Suprapubic skin (tissue), 4 donors: ENCODE measurements at places on chromosomes 3 and 15. TPM values are rescaled to one million over a fixed set of nuclear protein-coding genes. Genes with fewer than 3 reads are reported as not detected.

Gene GPR15
- not detected for total RNA-seq

Gene CLDN16
- 1.7 TPM for total RNA-seq

Gene MRAS
- 10.7 TPM for total RNA-seq

Gene TRPM1
- total RNA-seq, result 7.0 TPM

DNA sequence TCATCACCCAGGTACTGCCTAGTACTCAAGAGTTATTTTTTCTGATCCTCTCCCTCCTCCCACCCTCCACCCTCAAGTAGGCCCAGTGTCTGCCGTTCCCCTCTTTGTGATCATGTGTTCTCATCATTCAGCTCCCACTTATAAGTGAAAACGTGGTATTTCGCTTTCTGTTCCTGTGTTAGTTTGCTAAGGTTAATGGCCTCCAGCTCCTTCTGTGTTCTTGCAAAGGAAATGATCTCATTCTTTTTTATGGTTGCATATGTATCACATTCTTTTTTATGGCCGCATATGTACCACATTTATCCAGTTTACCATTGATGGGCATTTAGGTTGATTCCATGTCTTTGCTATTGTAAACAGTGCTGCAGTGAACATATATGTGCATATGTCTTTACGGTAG lies 8.2 kb upstream of the GANC start:
- peaks cover 82% of the 10 kb centered on the region for H3K36me3 ChIP-seq
- H3K27me3 ChIP-seq, result no peaks in the 10 kb centered on the region
- H3K27ac ChIP-seq, result no peak overlapping the region
- H3K4me3 ChIP-seq, result no peak overlapping the region

Gene COL8A1
- total RNA-seq, result 14.9 TPM

Gene REC114
- not detected for total RNA-seq

Gene PPARG
- total RNA-seq, result 13.2 TPM

GRCh38 chr3:36365829-36366228 lies 14.5 kb upstream of the STAC start:
- H3K27me3 ChIP-seq, result no peaks in the 10 kb centered on the region
- DNase-seq, result no peak
- no peak overlapping the region for H3K27ac ChIP-seq
- H3K36me3 ChIP-seq, result no peaks in the 10 kb centered on the region

Gene FBXL2
- 2.2 TPM for total RNA-seq

- no peak overlapping the region for H3K27ac ChIP-seq
- peaks cover 23% of the 10 kb centered on the region for H3K4me1 ChIP-seq
Observed at GRCh38 chr3:53236112-53236841, 19.5 kb downstream of the TKT start.

DNA sequence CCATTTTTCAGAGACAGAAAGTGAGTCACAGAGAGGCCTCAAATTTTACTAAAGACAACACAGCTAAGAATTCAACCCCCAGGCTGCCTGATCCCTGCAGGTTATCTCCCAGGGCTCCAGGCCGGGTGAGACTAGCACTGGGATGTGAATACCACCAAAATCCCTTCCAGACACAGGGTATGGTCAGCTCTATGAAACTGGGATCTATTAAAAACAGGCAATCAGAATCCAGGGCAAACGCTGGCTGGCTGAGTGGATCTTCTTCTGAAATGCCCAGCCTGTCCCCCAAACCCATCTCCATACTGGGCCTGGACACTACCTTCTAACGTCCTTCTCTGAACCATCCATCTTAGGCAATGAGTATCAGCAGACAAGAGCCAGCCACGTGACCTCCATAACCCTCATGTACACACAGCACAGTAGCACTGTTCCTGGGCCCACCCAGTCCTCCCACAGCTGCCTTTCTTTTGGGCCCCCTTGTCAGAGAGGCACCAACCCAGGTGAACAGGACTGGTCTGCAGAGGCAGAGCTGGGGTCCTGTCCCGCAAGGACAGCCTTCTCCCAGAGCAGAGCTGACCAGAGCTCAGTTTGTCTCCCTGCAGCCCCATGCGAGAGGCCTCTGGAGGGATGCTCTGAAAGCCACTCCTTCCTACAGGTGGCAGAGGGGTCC lies 1.9 kb downstream of the RAB6B start:
- no peak overlapping the region for H3K4me3 ChIP-seq
- DNase-seq, result no peak
- H3K4me1 ChIP-seq, result peaks cover 17% of the 10 kb centered on the region

Gene KCNAB1
- 1.5 TPM for total RNA-seq

- no peaks in the 10 kb centered on the region for H3K27me3 ChIP-seq
- no peak for DNase-seq
- no peaks in the 10 kb centered on the region for H3K4me1 ChIP-seq
- no peak overlapping the region for H3K27ac ChIP-seq
Observed at GRCh38 chr3:104941785-104942184, 424.9 kb upstream of the ALCAM start.

GRCh38 chr15:91983729-91984340 lies 130.3 kb downstream of the SLCO3A1 start:
- H3K27me3 ChIP-seq, result no peaks in the 10 kb centered on the region
- H3K4me1 ChIP-seq, result no peaks in the 10 kb centered on the region
- no peak overlapping the region for H3K4me3 ChIP-seq
- H3K36me3 ChIP-seq, result no peaks in the 10 kb centered on the region

Gene WDR93
- total RNA-seq, result not detected

Gene TMC3
- not detected for total RNA-seq

DNA sequence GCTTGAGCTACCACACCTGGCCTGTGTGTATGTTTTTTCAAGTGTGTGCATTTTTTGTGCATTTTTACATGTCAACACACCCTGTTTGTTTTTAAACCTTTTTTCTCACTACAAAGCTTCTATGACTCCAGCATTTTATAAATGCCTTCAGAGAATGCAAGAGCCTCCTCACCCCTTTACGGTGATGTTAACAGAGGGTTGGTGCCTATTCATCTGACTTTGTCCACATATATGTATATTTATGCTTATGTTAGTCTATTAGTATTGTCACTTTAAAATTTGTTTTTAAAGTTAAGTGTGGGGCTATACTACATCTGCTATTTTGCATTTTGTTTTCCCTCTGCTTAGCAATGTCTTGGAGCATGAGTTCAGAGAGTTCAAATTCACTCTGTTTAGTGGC lies 45.8 kb downstream of the EEFSEC start:
- DNase-seq, result peak; percentile 4
- no peak overlapping the region for H3K4me3 ChIP-seq
- no peaks in the 10 kb centered on the region for H3K36me3 ChIP-seq
- H3K27ac ChIP-seq, result no peak overlapping the region
- H3K27me3 ChIP-seq, result no peaks in the 10 kb centered on the region

Gene NECTIN3
- 10.1 TPM for total RNA-seq

Gene PKM
- total RNA-seq, result 522 TPM

Gene HHATL
- total RNA-seq, result not detected

Gene SLC6A11
- 4.3 TPM for total RNA-seq

Gene ROBO1
- 80.3 TPM for total RNA-seq
